ENCODE measurements at places on chromosomes 3 and 15. TPM values are rescaled to one million over a fixed set of nuclear protein-coding genes. Genes with fewer than 3 reads are reported as not detected.

Gene SLC15A2
- 2.2 TPM for total RNA-seq

Gene C15orf39
- 11.2 TPM for total RNA-seq

Gene ACKR4
- 0.19 TPM for total RNA-seq

Gene RTP1
- not detected for total RNA-seq

Gene MCF2L2
- 0.55 TPM for total RNA-seq

Gene P3H2
- 76.2 TPM for total RNA-seq

Gene SEMA3F
- 120 TPM for total RNA-seq

Gene SLC51A
- not detected for total RNA-seq

Gene DPPA2
- not detected for total RNA-seq

Gene PRR23C
- total RNA-seq = not detected

Gene ZDHHC19
- not detected for total RNA-seq

Gene GXYLT2
- 3.3 TPM for total RNA-seq

Gene IQGAP1
- total RNA-seq = 153 TPM

Gene GOLGA6D
- total RNA-seq = not detected

Gene PIERCE2
- 1.1 TPM for total RNA-seq

Gene NEK11
- total RNA-seq = 7.7 TPM

Gene CD80
- not detected for total RNA-seq

Gene BUB1B
- total RNA-seq = 30.6 TPM

Gene FBLN2
- total RNA-seq = 0.86 TPM

Gene CLCN2
- 3.1 TPM for total RNA-seq

Gene PPP1R14D
- not detected for total RNA-seq

Gene PLIN1
- 0.08 TPM for total RNA-seq

Gene FHIT
- 1.8 TPM for total RNA-seq

Gene HRG
- not detected for total RNA-seq

Gene CHRNA5
- 3.8 TPM for total RNA-seq

Gene ZPLD1
- 0.72 TPM for total RNA-seq

Gene SHC4
- 0.04 TPM for total RNA-seq

Gene CACNA1D
- total RNA-seq = not detected

Gene TUSC7
- total RNA-seq = not detected

Gene ANKRD34C
- total RNA-seq = not detected

Gene MYZAP
- 3.4 TPM for total RNA-seq

Gene TATDN2
- 10.5 TPM for total RNA-seq

Gene ALDH1L1
- total RNA-seq = 0.08 TPM

Gene SPINK8
- not detected for total RNA-seq

Gene ZNF502
- 2.7 TPM for total RNA-seq

Gene GOLGA6B
- total RNA-seq = not detected

Gene GPR15
- total RNA-seq = not detected

Gene FRMD4B
- 39.9 TPM for total RNA-seq

Gene CFAP100
- not detected for total RNA-seq

Gene ARPIN
- 11.9 TPM for total RNA-seq

Gene RSRC1
- total RNA-seq = 15.9 TPM

Gene SSUH2
- total RNA-seq = not detected

Measured in hair follicular keratinocyte (primary cell).